ENCODE measurements at places on chromosomes 6 and 20.
A peak's percentile ranks its signal among the peaks of the same experiment; 100 is the strongest.

DNA sequence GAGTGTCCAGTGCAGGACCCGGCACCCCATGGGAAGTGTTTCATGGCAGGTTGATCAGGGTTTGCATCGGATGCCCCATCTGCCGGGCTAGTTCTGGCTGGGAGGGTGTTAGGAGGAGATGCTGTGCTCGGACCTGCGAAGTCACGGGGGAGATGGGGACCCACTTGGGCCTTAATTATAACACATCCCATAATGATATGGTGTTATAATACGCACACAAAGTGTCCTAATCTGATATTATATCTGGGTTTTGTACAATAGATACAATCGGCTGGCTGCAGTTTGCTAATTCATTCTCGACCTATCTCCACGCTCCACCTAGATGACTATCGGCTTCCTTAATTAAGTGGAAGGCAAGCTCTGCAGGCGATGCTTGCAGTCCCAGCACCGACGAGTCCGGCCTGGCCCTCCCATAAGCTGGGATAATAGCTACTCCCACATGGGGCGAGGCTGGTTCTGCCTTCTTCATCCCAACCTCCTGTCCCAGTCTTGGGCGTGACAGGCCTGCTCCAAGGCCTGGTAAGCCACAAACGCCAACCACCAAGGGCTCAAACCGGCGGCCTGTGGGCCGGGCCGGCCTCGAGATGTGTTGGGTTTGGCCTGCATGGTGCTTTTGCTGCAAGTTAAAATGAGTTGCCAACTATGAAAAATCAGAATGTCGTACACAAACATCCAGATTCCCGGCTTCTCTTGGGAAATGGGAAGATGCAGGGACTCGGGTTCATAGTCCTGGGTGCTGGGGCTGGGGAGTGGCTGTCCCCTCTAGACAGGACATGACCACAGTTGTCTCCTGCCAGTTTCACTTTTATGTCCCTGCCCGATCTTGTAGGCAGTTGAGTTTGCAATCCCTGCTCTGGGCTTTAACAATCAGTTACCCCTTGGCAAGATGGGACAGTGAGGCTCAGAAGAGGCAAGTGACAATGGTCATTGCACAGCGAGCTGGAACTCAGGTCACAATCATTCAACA, 32.7 kb downstream of the CEBPB start:
- peaks cover 33% of the 10 kb centered on the region for H3K27me3 ChIP-seq
- H3K36me3 ChIP-seq: no peaks in the 10 kb centered on the region
- ATAC-seq: no peak
- no peak overlapping the region for H3K4me3 ChIP-seq
- peaks cover 13% of the 10 kb centered on the region for H3K4me1 ChIP-seq

GRCh38 chr6:148445116-148445515, 102.5 kb downstream of the SASH1 start:
- no peaks in the 10 kb centered on the region for H3K36me3 ChIP-seq
- no peak overlapping the region for H3K27ac ChIP-seq
- H3K27me3 ChIP-seq: peaks cover 27% of the 10 kb centered on the region
- ATAC-seq: no peak

- H3K27me3 ChIP-seq: no peaks in the 10 kb centered on the region
- H3K36me3 ChIP-seq: no peaks in the 10 kb centered on the region
- no peak overlapping the region for H3K4me3 ChIP-seq
- no peak for ATAC-seq
- H3K27ac ChIP-seq: no peak overlapping the region
Observed at GRCh38 chr6:139584599-139584998, 210.2 kb upstream of the CITED2 start.

DNA sequence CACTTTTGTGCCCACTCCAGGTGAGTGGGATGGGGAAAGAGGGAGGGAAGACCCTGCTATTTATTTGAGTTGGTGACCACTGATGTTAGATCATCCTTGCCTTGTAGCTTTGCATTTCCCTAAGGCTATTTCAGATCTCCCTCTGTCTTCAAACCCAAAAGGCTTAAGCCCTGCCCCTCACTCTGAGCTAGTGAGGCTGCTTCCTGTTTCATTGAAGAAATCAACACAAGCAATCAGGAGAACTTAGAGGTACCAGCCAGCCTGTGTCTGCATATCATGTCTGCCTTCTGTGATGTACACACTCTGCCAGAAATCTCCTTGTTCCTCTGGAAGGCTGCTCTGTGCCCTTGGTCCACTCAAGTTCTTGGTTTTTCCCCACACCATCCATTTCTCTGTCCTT, 135.3 kb downstream of the ARID1B start:
- H3K4me1 ChIP-seq: peaks cover 74% of the 10 kb centered on the region
- H3K27me3 ChIP-seq: no peaks in the 10 kb centered on the region
- ATAC-seq: peak; percentile 31

DNA sequence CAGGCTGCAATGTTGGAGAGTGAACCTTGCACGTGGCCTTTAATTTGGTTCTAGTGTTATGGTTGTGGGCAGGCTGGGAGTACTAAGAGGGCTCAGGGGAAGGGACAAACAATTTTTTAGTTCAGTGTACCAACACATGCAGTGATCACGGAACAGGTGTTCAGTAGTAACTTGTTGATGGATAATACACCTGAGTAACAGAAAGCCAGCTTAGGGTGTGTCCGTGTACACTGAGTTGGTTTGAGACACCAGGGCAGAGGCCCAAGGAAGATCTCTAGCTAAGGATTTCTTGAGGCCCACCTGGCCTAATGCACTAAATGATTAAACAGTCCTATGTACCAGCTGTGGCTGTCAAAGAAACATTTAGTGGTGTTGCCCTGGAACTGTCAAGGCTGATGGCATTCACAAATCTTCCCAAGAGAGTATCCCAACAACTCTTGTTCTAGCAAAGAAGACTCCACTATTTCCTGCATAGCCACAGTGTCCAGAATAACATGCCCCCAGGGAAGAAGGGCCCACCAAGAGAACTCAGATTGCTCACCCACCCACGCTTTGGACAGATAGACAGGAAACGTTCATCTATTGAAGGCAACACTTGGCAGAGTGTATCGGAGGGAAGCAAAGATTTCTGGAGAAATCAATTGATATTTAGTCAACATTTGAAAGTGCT, 60.0 kb downstream of the CD83 start:
- peaks cover 36% of the 10 kb centered on the region for H3K36me3 ChIP-seq
- no peak for ATAC-seq
- H3K4me1 ChIP-seq: peaks cover 5% of the 10 kb centered on the region
- H3K27ac ChIP-seq: no peak overlapping the region

- H3K36me3 ChIP-seq: peaks cover 55% of the 10 kb centered on the region
- no peak overlapping the region for H3K27ac ChIP-seq
- no peak for ATAC-seq
- H3K27me3 ChIP-seq: no peaks in the 10 kb centered on the region
Observed at GRCh38 chr20:25277051-25277801, 29.3 kb downstream of the PYGB start.

- peak overlapping the region; percentile 80 for H3K4me3 ChIP-seq
- peak overlapping the region; percentile 90 for H3K27ac ChIP-seq
- no peaks in the 10 kb centered on the region for H3K36me3 ChIP-seq
- no peak for ATAC-seq
Observed at GRCh38 chr6:10837622-10837994, 731 bp downstream of the MAK start.

DNA sequence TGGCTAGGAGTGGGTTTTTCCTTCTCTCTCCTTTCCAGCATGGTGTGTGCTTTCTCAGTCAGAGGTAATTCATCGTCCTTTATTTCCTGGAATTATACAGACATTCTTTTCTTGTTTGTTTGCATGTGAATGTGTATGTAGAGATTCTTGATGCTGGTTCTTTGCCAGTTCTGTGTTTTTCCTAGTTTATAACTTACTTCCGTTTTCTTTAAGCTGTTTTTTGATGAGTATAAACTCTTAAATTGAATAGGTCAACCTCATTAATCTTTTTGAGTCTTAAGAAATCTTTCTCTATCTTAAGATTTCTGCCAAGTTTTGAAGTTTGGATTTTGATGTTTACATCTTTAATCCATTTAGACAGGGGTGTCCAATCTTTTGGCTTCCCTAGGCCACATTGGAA, 38.7 kb downstream of the IGF2R start:
- no peak overlapping the region for H3K27ac ChIP-seq
- no peaks in the 10 kb centered on the region for H3K27me3 ChIP-seq
- H3K36me3 ChIP-seq: peaks cover 69% of the 10 kb centered on the region
- no peak overlapping the region for H3K4me3 ChIP-seq
- H3K4me1 ChIP-seq: peaks cover 32% of the 10 kb centered on the region
- no peak for ATAC-seq

All from stimulated activated memory B cell treated with anti-CD40 and anti-IgM and Interleukin-4, amounts not matched to agents 10 μg/mL and 1 μg/mL and 100 μg/mL, for 72 hours (primary cell).